ENCODE measurements at places on chromosomes 5 and 9. TPM values are rescaled to one million over a fixed set of nuclear protein-coding genes. Genes with fewer than 3 reads are reported as not detected.

DNA sequence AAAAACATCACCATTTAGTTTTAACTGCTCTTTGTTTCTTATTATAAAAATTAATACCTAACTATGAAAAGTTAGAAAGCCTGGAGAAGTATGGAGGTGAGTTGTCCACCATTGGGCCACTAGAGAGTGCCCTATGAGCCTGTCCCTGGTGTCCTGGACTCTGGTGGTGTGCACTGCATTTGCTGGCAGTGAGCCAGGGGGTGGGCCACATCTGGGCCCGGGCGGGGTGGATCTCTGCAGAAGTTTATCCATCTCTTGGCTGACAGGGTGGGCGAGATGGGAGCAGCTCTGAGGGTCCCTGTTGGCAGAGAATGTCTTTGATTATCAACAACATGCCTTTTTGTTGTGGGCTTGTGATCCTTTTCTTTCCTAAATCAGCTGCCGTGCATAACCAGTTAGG, 8.2 kb downstream of the TENT4A start:
- no peak for DNase-seq
- no peaks in the 10 kb centered on the region for H3K27me3 ChIP-seq
- H3K4me1 ChIP-seq: peaks cover 75% of the 10 kb centered on the region
- peaks cover 9% of the 10 kb centered on the region for H3K36me3 ChIP-seq

The MLANA gene
- not detected for total RNA-seq

- H3K4me3 ChIP-seq: no peak overlapping the region
- no peak for DNase-seq
- peaks cover 12% of the 10 kb centered on the region for H3K4me1 ChIP-seq
Observed at GRCh38 chr9:36560771-36561170, 11.9 kb upstream of the MELK start.

DNA sequence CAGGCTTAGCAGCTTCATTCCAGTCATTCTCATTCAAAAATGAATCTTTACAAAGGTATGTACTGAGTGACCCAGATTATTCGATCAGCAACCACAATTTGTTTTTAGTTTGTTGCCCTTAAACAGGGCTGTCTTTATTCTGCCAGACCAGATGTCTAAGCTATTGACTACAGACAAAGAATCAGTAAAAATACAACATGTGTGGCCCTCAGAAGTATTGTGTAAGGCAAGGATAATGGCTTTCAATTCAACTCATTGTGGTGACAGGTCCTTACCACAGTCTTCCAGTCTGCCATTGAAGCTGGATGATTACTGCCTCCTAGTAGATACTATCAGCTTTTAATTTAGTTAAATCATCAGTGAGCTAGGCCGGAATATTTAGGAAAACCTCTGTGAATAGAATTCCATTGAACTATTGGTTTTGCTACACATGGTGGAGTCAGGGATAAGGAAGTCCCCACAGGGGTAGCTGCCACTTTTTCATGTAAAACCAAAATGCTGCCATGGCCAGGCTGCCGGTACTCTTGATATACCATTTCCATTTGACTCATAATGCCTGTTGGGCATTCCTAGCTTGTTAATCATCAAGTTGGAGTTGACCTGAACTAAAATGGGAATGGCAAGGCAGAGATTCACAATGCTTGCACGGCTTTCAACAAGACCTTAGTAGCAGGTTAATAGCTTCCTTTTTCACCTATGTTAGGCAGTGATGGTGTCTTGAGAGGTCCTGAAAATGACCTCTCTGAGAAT, 175.6 kb downstream of the MEF2C start:
- no peaks in the 10 kb centered on the region for H3K36me3 ChIP-seq
- peaks cover 32% of the 10 kb centered on the region for H3K4me1 ChIP-seq
- no peak overlapping the region for H3K4me3 ChIP-seq

DNA sequence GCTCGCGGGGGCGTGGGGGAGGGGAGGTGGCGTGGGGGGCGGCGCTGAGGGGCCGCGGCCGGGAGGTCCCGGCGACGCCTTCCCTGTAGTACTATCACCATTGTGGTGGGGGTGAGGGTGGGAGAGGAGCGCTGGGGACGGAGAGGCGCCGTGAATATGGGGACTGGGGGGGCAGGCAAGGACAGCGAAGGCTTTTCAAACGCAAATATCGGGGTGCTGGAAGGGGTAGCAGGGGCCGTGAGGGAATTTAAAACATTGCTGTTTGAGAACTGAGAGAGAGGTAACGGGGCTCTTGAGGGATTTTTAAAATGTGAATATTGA, 427 bp downstream of the RBM27 start:
- peaks cover 13% of the 10 kb centered on the region for H3K4me1 ChIP-seq
- no peak for DNase-seq
- no peak overlapping the region for H3K4me3 ChIP-seq
- H3K36me3 ChIP-seq: no peaks in the 10 kb centered on the region

The SERF1A gene
- 16.5 TPM for total RNA-seq

GRCh38 chr5:127077366-127077765, 4.1 kb upstream of the C5orf63 start:
- peaks cover 61% of the 10 kb centered on the region for H3K4me1 ChIP-seq
- H3K27me3 ChIP-seq: peaks cover 8% of the 10 kb centered on the region
- H3K36me3 ChIP-seq: no peaks in the 10 kb centered on the region
- H3K4me3 ChIP-seq: no peak overlapping the region

- no peak for DNase-seq
- no peak overlapping the region for H3K4me3 ChIP-seq
- peaks cover 62% of the 10 kb centered on the region for H3K4me1 ChIP-seq
- H3K36me3 ChIP-seq: no peaks in the 10 kb centered on the region
Observed at GRCh38 chr5:116626272-116626723, 51.7 kb upstream of the SEMA6A start.

DNA sequence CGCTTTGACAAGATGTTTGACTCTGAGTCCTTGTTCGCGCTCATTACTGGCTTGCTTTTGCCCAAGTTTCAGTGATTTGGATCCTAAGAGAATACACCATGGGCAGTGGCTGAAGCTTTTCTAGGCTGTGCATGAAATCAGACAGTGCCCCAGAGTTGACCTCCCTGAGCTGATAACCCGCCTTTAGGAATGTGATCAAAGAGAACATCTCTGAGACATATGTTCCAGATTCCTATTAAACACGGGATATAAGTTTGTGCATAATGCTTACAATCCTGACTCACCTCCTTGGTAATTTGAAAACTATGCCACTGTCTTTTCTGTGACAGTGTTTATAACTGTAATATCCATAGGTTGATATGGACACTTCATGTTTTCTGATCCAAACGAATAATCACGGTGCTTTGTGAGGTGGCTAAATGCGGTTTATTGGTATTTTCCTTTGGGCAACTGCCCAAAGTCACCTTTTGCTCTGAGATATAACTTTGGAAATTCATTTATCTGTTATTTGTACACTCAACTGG, 732.9 kb downstream of the MTRR start:
- DNase-seq: no peak
- H3K4me3 ChIP-seq: no peak overlapping the region
- peaks cover 14% of the 10 kb centered on the region for H3K4me1 ChIP-seq
- H3K36me3 ChIP-seq: no peaks in the 10 kb centered on the region
- H3K27ac ChIP-seq: no peak overlapping the region

DNA sequence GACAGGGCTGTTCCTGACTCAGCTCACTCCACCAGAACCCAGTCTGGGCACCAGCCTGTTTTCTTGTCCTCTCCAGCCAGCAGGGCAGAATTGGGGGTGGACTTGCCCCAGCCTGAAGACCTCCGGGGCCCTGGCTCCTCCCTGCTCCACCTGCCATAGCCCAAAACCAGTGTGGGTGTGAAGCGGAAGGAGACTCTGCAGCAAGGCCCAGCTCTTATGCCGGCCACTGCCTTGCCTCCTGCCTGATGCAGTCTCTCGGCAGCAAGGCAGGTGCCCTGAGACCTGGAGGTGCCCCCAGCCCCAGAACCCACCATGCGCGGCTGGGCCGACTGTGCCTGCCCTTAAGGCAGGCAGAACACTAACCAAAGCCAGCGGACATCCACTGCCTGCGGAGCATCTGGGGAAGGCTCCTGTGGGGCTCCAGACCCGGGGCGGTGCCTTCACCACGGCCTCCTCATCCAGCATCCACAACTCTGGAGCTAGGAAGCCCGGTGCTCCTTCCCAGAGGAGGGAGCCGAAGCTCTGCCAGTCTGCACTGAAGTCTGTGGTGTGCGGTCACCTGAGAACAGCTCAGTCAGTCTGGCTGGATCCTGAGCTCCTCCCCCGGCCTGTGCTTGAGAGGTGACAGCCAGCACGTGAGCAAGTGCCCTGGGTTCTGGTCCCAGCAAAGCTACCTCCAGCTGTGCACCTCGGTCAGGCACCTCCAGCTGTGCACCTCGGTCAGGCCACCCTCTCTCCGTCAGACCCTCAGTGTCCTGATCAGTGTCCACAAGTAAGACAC, 116.7 kb downstream of the ADAMTS2 start:
- H3K36me3 ChIP-seq: peaks cover 18% of the 10 kb centered on the region
- peak; percentile 34 for DNase-seq
- H3K27ac ChIP-seq: no peak overlapping the region
- H3K4me1 ChIP-seq: peaks cover 31% of the 10 kb centered on the region
- no peak overlapping the region for H3K4me3 ChIP-seq

GRCh38 chr9:83167126-83167525, 104.2 kb upstream of the RASEF start:
- DNase-seq: no peak
- no peak overlapping the region for H3K4me3 ChIP-seq
- H3K27ac ChIP-seq: no peak overlapping the region

- H3K36me3 ChIP-seq: peaks cover 4% of the 10 kb centered on the region
- peaks cover 45% of the 10 kb centered on the region for H3K4me1 ChIP-seq
- no peak overlapping the region for H3K4me3 ChIP-seq
- no peaks in the 10 kb centered on the region for H3K27me3 ChIP-seq
Observed at GRCh38 chr5:126597156-126597555, 2.1 kb upstream of the ALDH7A1 start.

The TMEM215 gene
- total RNA-seq: 0.34 TPM

- DNase-seq: no peak
- H3K27me3 ChIP-seq: no peaks in the 10 kb centered on the region
- H3K4me3 ChIP-seq: no peak overlapping the region
- peaks cover 18% of the 10 kb centered on the region for H3K4me1 ChIP-seq
- no peaks in the 10 kb centered on the region for H3K36me3 ChIP-seq
- no peak overlapping the region for H3K27ac ChIP-seq
Observed at GRCh38 chr5:167064198-167064776, 1227.2 kb upstream of the WWC1 start.

DNA sequence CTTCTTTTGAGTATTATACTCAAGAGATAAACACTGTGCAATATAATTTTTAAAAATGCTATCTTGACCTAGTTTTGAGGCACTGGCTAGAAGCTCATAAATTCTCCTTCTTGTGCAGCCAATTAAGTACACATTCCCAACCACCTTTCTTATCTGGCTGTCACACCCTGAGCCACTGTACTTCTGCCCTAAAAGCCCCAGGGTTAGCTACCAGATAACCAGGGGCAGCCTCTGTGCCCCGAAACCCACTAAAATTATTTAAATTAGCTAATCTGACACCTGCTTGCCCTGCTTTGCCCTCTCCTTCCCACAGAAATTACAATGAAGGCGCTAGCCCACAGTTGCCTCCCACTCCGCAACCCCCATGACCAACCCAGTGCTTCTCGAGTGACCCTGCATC, 597.3 kb upstream of the TYRP1 start:
- DNase-seq: no peak
- H3K4me3 ChIP-seq: no peak overlapping the region
- peaks cover 7% of the 10 kb centered on the region for H3K36me3 ChIP-seq
- peaks cover 2% of the 10 kb centered on the region for H3K4me1 ChIP-seq
- no peak overlapping the region for H3K27ac ChIP-seq

DNA sequence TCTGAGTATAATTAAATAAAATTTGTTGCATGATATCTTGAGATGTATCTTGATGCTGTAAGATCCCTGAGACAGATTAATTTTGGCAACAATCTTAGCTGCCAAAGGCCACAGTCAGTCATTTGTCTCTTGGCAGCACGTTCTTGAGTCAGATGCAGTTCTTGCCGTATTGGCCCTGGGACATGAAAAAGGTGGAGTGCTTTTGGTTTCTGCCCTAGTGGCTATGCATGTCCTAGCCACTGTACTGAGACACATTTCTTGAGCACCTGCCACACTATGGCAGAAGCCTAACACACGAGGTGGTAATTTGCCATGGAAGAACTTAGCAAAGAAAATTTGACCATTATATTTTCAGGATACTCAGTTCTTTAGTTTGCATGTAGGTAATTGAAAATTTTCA, 45.0 kb upstream of the PHF2 start:
- H3K36me3 ChIP-seq: peaks cover 58% of the 10 kb centered on the region
- H3K27me3 ChIP-seq: no peaks in the 10 kb centered on the region
- no peak for DNase-seq

The ZNF474 gene
- not detected for total RNA-seq

GRCh38 chr5:76305775-76306174, 97.3 kb upstream of the IQGAP2 start:
- H3K4me3 ChIP-seq: no peak overlapping the region
- DNase-seq: no peak
- H3K4me1 ChIP-seq: peaks cover 3% of the 10 kb centered on the region
- no peaks in the 10 kb centered on the region for H3K36me3 ChIP-seq
- H3K27ac ChIP-seq: no peak overlapping the region

- H3K27me3 ChIP-seq: no peaks in the 10 kb centered on the region
- no peak overlapping the region for H3K4me3 ChIP-seq
- no peak for DNase-seq
- no peak overlapping the region for H3K27ac ChIP-seq
- peaks cover 4% of the 10 kb centered on the region for H3K36me3 ChIP-seq
Observed at GRCh38 chr5:82817897-82818676, 259.1 kb downstream of the TMEM167A start.

The ACOT12 gene
- not detected for total RNA-seq

The SLC6A3 gene
- 0.53 TPM for total RNA-seq

The GALNT12 gene
- 23.7 TPM for total RNA-seq

DNA sequence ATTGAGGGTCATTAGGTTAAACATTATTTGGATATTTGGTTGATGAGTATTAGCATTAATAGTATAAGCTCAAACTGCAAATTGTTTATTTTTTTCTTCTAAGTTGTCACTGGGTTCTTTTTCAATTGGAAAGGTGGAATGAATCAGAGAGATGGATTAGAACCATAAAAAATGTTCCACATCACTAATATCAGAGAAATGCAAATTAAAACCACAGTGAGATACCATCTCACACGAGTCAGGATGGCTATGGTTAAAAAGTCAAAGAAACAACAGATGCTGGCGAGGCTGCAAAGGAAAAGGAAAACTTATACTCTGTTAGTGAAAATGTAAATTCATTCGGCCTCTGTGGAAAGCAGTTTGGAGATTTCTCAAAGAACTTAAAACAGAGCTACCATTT, 122.8 kb downstream of the CCDC192 start:
- H3K36me3 ChIP-seq: no peaks in the 10 kb centered on the region
- no peak overlapping the region for H3K27ac ChIP-seq
- H3K27me3 ChIP-seq: no peaks in the 10 kb centered on the region
- no peak overlapping the region for H3K4me3 ChIP-seq
- DNase-seq: no peak

- H3K4me3 ChIP-seq: no peak overlapping the region
- H3K27ac ChIP-seq: no peak overlapping the region
- no peaks in the 10 kb centered on the region for H3K27me3 ChIP-seq
- DNase-seq: no peak
Observed at GRCh38 chr9:18149471-18150011, 324.4 kb upstream of the ADAMTSL1 start.

- H3K27me3 ChIP-seq: peaks cover 46% of the 10 kb centered on the region
- H3K4me3 ChIP-seq: no peak overlapping the region
- peaks cover 14% of the 10 kb centered on the region for H3K4me1 ChIP-seq
- H3K36me3 ChIP-seq: no peaks in the 10 kb centered on the region
- DNase-seq: no peak
- H3K27ac ChIP-seq: no peak overlapping the region
Observed at GRCh38 chr5:51731421-51732029, 348.3 kb downstream of the ISL1 start.

Measured in WTC11 (cell line).